Left hindlimb (tissue), 1 donor: ENCODE measurements at places on chromosomes 3 and 15.

DNA sequence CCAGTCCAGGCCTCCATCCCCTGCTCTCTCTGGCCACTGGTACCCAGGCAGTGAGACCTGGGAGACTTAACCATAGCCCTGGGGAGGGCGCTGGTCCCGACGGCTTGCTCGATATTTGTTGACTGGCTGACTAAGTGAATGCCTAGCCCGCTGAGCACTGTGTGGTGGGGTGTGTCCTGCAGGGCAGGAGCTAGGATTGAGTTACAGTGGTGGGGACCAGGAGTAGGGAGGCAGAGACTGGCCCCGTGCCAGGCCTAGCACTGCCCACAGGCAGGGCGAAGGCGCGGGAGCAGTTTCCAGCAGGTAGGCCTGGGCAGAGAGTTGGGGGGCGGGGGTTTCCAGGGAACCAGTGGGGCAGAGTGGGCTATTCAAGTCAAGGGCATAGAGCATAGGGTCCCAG is at the start of gene VILL:
TSS of gene VILL (plus strand) at position 260 of the 400 bp plus-strand sequence. CDS start 2,887 bp downstream, outside the sequence.
- DNase-seq = peak; percentile 43

- no peak for DNase-seq
These were observed 23.6 kb downstream of the SPTSSB start for GRCh38 chr3:161347726-161348125.

DNA sequence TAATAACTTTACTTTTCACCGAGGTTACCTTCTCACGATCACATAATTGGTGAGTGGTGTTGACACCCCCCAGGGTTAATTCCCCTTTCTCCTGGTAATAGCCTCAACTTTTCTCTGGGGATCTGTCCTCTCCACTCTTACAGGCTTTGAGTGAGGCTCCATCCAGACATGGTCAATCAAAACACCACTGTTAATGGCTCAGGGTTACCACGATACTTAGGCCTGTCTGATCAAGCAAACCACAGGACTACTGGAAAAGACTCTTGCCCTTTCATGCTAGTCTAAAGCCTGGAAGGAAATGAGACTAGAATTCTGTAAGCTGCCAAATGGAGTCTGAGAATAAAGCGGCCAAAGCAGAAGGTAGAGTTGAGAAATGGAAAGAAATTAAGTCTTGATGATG is 56.5 kb upstream of the STT3B start:
- DNase-seq = no peak

DNA sequence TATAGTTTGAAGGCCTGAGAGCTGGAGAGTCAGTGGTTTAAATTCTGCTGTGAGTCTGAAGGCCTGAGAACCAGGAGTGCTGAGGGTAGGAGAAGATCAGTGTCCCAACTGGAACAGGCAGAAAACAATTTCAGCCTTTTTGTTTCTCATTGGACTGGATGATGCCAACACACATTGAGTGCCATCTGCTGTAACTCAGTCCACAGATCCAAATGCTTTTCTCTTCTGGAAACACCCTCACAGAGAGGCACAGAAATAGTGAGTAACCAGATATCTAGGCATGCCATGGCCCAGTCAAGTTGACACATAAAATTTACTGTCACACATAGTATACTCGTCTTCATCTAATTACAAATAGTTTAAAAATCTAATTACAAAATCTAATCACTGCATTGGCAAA is 100.8 kb downstream of the NEO1 start:
- DNase-seq = no peak

DNA sequence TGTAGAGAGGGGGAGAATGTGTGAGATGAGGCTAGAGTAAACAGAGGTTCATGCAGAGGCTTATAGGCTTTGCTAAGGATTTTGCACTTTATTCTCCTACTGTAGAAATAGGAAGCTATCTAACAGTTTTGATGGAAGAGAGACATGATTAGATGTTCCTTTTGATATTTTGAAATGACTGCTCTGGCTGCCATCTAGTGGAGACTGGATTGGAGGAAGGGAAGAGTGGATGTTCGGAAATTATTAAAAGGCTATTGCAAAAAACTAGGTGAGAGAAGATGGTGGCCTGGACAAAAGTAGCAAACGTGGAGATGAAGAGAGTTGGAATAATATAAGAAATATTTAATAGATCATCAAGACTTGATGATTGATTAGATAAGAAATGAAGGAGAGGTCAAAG is 42.2 kb downstream of the SYN2 start:
- no peak for DNase-seq

- no peak for DNase-seq
These were observed 330.2 kb downstream of the OCA2 start for GRCh38 chr15:27768732-27769475.
